ENCODE measurements at places on chromosomes 11 and 22. TPM values are rescaled to one million over a fixed set of nuclear protein-coding genes. Genes with fewer than 3 reads are reported as not detected.

DNA sequence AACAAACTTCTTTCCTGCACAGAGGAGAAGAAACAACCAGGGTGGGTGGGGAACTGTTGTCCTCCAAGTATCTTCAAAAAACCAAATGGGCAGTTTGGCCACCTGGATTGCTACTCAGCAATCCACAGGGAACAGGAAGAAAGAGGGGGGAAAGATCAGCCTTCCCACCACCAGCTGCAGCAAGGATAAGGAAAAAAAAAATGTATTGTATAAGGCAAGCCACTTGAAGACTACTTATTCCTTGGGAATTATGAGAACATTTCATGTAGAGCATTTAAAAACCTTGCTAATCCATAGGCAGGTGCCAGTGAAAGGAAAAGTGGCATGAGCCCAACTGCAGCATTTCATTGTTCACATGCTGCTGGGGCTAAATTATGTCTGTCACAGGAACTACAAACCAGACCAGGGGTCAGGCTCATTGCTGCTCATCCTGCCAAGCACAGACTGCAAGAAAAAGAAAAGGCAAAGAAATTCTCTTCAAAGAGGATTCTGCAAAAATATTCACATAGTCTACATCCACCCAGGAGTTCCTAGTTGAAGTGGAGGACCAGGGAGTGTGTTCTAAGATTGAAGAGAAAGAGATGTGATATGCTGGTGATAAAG lies 2.2 kb downstream of the RAB30 start:
- no peak for DNase-seq

DNA sequence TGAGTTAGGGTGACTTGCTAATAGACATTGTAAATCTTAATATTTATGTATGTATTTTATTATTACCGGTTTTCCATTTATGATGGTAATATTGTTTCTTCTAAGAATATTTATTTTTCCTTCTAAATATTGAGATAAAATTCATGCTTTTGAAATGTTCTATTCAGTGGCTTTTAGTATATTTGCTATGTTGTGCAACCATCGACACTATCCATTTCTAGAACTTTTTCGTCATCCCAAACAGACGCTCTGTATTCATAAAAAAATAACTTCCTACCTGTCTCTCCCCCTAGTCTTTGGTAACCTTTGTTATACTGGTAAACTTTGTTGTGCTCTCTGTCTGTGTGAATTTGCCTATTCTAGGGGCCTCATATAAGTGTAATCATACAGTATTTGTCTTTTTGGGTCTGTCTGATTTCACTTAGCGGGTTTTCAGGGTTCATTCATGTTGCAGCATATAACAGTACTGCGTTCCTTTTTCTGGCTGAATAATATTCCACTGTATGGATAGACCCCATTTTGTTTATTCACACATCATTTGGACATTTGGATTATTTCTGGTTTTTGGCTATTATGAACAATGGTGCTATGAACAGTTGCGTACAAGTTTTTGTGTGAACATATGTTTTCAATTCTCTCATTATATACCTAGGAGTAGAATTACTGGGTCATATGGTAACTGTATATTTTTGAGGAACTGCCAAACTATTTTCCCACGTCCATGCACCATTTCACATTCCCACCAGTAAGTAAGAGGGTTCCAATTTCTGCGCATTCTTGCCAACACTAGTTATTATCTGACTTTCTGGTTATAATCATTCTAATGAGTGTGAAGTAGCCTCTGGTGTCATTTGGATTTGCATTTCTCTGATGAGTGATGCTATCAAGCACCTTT lies 15.9 kb downstream of the NEAT1 start:
- no peak for DNase-seq

GRCh38 chr22:46355369-46355995 lies 20.0 kb downstream of the TRMU start:
- peak; percentile 61 for DNase-seq

DNA sequence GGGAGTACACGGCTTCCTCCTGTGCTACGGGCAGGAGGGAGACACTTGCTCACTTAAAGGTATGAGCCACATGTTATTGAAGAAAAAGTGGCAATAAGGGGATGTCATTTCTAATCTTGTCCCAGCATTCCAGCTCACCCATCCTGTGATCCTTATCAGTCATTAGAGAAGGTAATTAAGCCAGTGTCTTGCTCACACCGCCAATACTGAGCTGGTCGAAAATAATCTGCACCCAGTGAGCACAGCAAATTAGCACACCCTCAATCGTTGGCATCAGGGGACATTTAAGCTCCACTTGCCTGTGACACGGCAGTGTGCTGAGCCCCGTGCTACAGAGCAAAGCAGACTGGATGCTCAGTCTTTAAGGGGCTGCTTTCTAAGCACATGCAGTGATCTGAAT lies 510.7 kb downstream of the OPCML start:
- no peak for DNase-seq

The CD6 gene
- total RNA-seq, result 12.0 TPM

The TMPRSS5 gene
- 1.3 TPM for total RNA-seq

- no peak for DNase-seq
Observed at GRCh38 chr11:17683377-17684161, 35.8 kb upstream of the MYOD1 start.

DNA sequence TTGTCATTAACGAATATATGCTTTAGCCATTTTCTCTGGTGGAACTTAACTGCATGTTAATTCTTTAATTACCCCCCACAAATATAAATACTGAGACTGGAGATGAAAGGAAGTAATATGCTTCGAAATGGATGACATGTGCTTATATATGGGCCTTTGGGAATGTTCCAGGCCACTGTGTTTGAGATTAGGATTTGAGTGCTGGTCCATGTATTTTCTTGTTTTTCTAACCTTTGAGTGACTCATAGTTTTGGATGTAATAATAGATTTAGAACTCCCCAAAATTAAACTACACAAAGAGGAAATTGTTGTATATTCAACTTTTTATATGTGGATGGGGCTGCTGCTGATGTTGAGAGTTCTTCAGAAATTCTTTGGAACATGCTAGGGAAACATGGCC lies 54.2 kb downstream of the EXT2 start:
- no peak for DNase-seq

DNA sequence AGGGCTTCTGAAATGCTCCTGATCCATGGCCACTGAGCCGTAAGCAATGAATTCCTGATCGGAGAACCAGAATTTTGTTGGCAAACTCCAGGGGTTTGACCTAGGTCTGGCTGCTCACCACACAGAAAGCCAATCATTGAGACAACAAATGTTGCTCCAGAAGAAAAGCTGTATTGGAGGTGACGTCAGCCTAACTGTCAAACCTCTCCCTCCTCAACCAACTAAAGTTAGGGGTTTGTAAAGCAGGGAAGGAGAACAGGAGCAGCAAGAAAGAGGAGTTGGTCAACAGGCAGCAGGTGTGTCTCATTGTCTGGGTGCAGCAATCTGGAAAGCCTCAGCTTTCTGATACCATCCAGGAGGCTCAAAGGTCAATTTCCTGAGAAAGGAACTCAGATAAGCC lies 133.7 kb upstream of the SEZ6L start:
- no peak for DNase-seq

DNA sequence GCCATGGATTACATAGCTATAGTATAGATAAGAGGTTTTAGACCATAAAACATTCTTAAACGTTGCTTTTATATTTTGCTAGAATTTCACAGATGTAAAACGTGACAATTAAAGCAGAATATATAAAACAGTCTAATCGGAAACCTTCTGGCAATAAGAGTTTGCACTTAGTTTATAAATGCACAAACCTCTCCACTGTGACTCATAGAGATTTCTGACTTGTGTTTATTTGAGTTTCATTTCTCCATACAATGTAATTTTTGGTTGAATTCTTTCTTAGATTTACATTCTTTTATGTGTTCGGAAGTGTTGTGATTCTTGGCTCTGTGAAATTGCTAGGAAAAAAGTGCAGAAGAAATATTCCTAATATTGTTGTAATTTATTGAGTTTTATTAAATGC lies 288.7 kb upstream of the CTSC start:
- no peak for DNase-seq

GRCh38 chr11:121465709-121466062 lies 12.9 kb upstream of the SORL1-AS1 start:
- no peak for DNase-seq

- DNase-seq, result no peak
Observed at GRCh38 chr11:73430326-73430725, 54.1 kb downstream of the RELT start.

- no peak for DNase-seq
Observed at GRCh38 chr11:107183953-107184352, 165.7 kb upstream of the GUCY1A2 start.

The TYR gene
- not detected for total RNA-seq

- no peak for DNase-seq
Observed at GRCh38 chr11:75663808-75664207, 5.0 kb downstream of the MAP6 start.

The CHCHD10 gene
- total RNA-seq, result 68.8 TPM
